Frontal cortex (tissue), 4 donors: ENCODE measurements at places on chromosomes 6 and 20. TPM values are rescaled to one million over a fixed set of nuclear protein-coding genes. Genes with fewer than 3 reads are reported as not detected.

Gene CRISP2
- 0.82 TPM for total RNA-seq

Gene TFAP2C
- total RNA-seq, result 2.4 TPM

Gene ADGB
- total RNA-seq, result under 0.01 TPM

Gene PRSS35
- total RNA-seq, result 2.0 TPM

Gene NR2E1
- 6.1 TPM for total RNA-seq

Gene UNC93A
- total RNA-seq, result not detected

Gene KIF25
- total RNA-seq, result 0.41 TPM

Gene OR12D3
- total RNA-seq, result not detected

Gene RNF182
- 35.1 TPM for total RNA-seq

Gene SOX18
- total RNA-seq, result 0.41 TPM

Gene HRH3
- total RNA-seq, result 0.82 TPM

Gene SUMO4
- 2.4 TPM for total RNA-seq

Gene CST4
- total RNA-seq, result not detected

Gene RNF5
- 104 TPM for total RNA-seq

Gene APOBEC2
- not detected for total RNA-seq

Gene DZANK1
- total RNA-seq, result 5.3 TPM

Gene GSTA3
- total RNA-seq, result not detected

Gene KCNB1
- 5.7 TPM for total RNA-seq

Gene SPATS1
- 0.41 TPM for total RNA-seq

Gene EFCAB8
- total RNA-seq, result not detected

Gene ABCF1
- total RNA-seq, result 18.8 TPM

Gene EMILIN3
- 1.6 TPM for total RNA-seq

Gene ELOVL5
- total RNA-seq, result 50.5 TPM

Gene FOXQ1
- 1.2 TPM for total RNA-seq

Gene OR2B3
- total RNA-seq, result not detected

Gene SCRT2
- 1.6 TPM for total RNA-seq

Gene KIFC1
- 4.1 TPM for total RNA-seq

Gene RHAG
- 0.41 TPM for total RNA-seq

Gene CLVS2
- total RNA-seq, result 34.2 TPM

Gene TRIM10
- total RNA-seq, result under 0.01 TPM

Gene CRISP3
- under 0.01 TPM for total RNA-seq

Gene NOTCH4
- 5.3 TPM for total RNA-seq

Gene BCAS1
- total RNA-seq, result 2.4 TPM

Gene MEP1A
- total RNA-seq, result not detected

Gene TFAP2A
- not detected for total RNA-seq

Gene SMOC2
- total RNA-seq, result 4.9 TPM

Gene ETV7
- total RNA-seq, result not detected

Gene FKBP5
- total RNA-seq, result 3.3 TPM

Gene MICB
- total RNA-seq, result 0.41 TPM

Gene MAP1LC3A
- 43.2 TPM for total RNA-seq

Gene BRD2
- total RNA-seq, result 55.8 TPM

Gene TRIM39
- total RNA-seq, result 9.8 TPM

Gene WFDC10B
- total RNA-seq, result not detected

Gene TMEM151B
- 45.7 TPM for total RNA-seq

Gene HSPA1L
- total RNA-seq, result 5.7 TPM

Gene PLA2G7
- total RNA-seq, result 1.6 TPM

Gene ZNF341
- total RNA-seq, result 2.4 TPM

Gene GRM4
- 3.7 TPM for total RNA-seq

Gene MUCL3
- total RNA-seq, result not detected

Gene MYO6
- total RNA-seq, result 14.7 TPM

Gene BTN1A1
- total RNA-seq, result not detected

Gene TRAPPC3L
- under 0.01 TPM for total RNA-seq

Gene TMEM74B
- total RNA-seq, result 9.4 TPM
